ENCODE measurements at places on chromosomes 3 and 15. TPM values are rescaled to one million over a fixed set of nuclear protein-coding genes. Genes with fewer than 3 reads are reported as not detected.
A peak's percentile ranks its signal among the peaks of the same experiment; 100 is the strongest.

DNA sequence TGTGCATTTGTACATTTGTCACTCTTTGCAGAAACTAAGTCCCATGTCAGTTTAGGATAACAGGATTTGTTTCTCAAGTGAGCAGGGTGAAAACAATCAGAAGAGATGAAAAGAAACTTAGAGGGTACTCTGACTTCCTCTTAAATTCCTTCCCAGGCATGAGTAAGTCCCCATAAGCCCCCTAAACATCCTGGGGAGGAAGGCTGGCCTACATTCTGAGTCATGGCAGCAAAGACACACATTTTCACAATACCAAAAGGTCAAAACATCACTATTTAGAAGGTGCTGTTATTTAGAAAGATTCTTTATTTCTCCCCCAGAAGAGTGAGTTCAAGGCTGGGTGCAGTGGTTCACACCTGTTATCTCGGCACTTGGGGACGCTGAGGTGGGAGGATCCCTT is 7.6 kb upstream of the FOXP1 start:
- DNase-seq, result no peak

The UMPS gene
- total RNA-seq, result 59.9 TPM

DNA sequence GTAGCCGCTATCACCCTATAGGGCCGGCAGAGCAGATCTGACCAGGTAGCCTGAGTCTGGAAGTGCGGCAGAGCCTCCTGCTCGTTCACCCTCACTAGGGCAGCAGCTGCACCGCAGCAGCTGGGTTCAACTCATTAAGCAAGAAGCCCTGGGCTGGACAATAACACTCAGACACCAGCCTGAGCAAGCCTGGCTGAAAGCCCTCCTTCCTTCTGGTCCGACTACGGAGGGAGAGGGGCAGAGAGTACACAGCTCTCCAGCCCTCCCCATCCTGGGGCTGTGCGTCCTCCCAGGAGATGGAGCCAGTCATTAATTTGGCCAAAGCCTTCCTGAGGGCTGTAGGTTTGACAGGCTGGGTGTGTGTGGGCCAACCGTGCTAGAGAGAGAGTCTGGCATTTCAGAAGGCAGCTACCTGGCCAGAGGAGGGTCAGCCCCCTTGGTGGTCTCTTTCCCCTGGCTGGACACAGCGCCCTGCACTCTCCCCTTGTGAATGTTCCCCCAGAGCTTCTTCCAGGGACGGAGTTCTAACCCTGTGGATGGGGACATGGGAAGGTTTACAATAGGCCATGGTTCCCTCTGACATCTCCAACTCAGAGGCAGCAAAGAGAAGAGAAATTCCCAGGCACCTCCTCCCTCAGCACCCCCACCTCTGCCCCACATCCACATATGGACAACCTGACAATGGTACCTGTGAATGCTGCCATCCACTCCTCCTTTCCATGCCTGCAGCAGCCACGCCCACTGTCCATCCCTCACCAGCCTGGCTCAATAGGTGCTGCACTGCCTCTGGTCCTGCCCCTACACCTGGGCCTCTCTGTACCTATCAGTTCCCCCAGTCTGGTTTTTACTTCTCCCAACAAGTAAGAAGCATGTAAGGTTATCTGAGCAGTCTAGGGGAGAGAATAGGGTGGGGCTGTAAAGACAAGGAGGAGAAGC is 6.5 kb downstream of the CHRNB4 start:
- DNase-seq, result no peak

- no peak for DNase-seq
These were observed 893.5 kb downstream of the TUSC7 start for GRCh38 chr3:117603097-117603496.

The FBXL22 gene
- total RNA-seq, result 0.47 TPM

DNA sequence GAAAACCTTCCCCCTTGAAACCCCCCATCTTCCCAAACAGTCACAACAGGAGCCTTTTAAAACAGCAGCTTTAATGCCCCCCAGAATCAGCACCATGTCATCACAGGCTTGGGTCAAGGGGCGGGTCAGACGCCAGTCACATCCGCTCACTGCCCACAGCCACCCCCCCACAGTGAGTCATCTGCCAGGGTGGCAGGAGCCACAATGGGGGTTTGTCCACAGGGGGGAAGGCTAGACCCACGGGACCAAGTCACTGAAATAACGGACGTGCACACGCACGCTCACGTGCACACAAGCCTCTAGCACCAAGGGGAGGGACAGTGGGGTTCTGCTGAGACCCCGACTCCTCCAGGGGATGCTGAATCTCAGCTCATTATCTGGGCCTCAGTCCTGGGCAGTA is 441 bp upstream of the UCN2 start:
- peak; percentile 66 for DNase-seq

GRCh38 chr3:162103808-162104207 is 607.2 kb downstream of the OTOL1 start:
- no peak for DNase-seq

GRCh38 chr15:87582169-87582568 is 674.4 kb downstream of the NTRK3 start:
- no peak for DNase-seq

The SEMA6D gene
- total RNA-seq, result 49.8 TPM

The PEX5L gene
- total RNA-seq, result 49.6 TPM

The CCR8 gene
- not detected for total RNA-seq

GRCh38 chr3:27923349-27924068 is 201.4 kb upstream of the EOMES start:
- no peak for DNase-seq

The SLC28A2 gene
- not detected for total RNA-seq

The TRIM42 gene
- total RNA-seq, result not detected

DNA sequence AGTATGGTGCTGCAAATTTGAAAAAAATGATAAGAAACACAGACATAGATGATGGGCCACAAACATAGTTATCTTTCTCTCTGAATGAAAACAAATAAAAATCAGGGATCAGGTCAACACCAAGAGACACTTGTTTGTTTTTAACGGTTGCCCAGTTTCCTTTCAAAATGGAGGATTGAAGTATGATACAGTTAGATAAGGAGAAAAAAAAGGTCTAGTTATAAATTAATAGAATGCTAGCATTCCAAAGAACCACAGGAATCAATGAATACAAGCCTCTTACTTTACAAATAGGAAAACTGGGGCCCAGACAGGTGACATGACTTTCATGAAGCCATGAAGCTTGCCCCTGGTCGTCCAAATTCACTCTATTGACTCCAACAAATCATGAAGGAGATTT is 305.1 kb downstream of the ZNF621 start:
- DNase-seq, result no peak

The WNT7A gene
- total RNA-seq, result 9.0 TPM

The EBLN2 gene
- total RNA-seq, result 11.1 TPM

GRCh38 chr3:62873451-62873760 is 1.8 kb downstream of the CADPS start:
- DNase-seq, result peak; percentile 4

The CD276 gene
- total RNA-seq, result 24.5 TPM

- DNase-seq, result no peak
These were observed 37.7 kb downstream of the AMOTL2 start for GRCh38 chr3:134336587-134336986.

GRCh38 chr3:61829722-61830350 is 268.5 kb downstream of the PTPRG start:
- no peak for DNase-seq

DNA sequence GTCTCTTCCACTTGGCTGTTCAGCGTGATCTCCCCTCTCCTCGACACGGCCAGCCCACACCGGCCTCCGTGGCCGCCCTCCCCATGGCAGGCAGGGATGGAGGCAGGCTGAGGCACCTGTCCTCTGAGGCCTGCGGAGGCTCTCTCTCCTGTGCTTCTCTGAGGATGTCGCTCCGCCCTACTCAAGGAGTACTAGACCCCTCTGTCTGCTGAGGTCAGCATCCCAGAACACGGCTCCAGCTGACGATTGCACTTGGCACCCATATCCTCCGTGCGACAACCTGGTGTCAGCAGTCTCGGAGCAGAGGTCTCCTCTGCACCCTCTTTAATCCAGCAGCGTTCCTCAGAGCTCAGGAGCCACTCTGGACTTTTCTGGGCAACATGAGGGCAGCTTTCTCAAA is 322.6 kb downstream of the OCA2 start:
- no peak for DNase-seq

The RPSA gene
- total RNA-seq, result 1,286 TPM

The PDZRN3 gene
- total RNA-seq, result 59.3 TPM

DNA sequence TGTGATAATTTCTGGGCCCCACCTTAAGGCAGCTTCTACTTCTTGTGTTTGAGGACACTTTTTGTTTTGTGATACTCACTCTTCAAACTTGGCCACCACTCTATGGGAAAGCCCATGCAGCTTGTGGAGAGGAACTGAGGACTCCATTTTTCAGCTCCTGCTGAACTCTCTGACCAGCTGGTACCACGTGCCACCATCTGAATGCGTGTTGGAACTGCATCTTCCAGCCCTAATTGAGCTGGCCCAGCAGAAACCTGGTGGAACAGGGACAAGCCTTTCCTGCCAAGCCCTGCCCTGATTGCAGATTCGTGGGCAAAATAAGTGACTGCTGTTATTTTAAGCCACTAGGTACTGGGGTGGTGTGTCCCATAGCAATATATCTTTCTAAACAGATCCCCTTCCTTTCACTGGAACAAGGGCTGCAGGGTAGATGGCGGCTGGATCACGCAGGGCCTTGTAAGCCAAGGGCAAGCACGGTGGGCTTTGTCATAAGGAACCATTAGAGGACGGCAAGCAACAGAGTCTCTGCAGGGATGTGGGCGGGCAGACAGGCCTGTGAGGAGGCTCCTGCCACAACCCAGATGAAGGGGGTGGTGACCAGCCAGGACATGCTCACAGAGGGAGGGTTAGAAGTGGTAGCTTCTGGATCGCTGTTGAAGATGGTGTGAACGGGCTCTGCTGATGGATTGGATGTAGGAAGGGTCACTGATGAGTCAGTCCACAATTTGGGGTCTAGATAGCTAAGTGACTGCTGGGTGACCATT is 9.5 kb downstream of the H1-8 start:
- no peak for DNase-seq

The ANKRD34C gene
- not detected for total RNA-seq

- DNase-seq, result no peak
These were observed 4.7 kb upstream of the DNASE1L3 start for GRCh38 chr3:58215317-58216025.

- no peak for DNase-seq
These were observed 232.8 kb upstream of the BHLHE40 start for GRCh38 chr3:4746241-4746958.
